H9 (cell line): ENCODE measurements at places on chromosomes 12 and 14.

GRCh38 chr14:90491911-90492531 lies 95.2 kb downstream of the CALM1 start:
- DNase-seq = no peak

- DNase-seq = peak; percentile 64
Observed at GRCh38 chr14:94372021-94372605, 16.3 kb downstream of the SERPINA1 start.

- no peak for DNase-seq
Observed at GRCh38 chr12:85626001-85626783, 210.0 kb downstream of the RASSF9 start.

GRCh38 chr12:30614031-30614430 lies 81.6 kb downstream of the IPO8 start:
- DNase-seq = no peak

- DNase-seq = peak; percentile 45
Observed at GRCh38 chr14:46661728-46662127, 10.1 kb upstream of the RPL10L start.

- DNase-seq = no peak
Observed at GRCh38 chr14:58540749-58541632, 96.8 kb upstream of the DACT1 start.

DNA sequence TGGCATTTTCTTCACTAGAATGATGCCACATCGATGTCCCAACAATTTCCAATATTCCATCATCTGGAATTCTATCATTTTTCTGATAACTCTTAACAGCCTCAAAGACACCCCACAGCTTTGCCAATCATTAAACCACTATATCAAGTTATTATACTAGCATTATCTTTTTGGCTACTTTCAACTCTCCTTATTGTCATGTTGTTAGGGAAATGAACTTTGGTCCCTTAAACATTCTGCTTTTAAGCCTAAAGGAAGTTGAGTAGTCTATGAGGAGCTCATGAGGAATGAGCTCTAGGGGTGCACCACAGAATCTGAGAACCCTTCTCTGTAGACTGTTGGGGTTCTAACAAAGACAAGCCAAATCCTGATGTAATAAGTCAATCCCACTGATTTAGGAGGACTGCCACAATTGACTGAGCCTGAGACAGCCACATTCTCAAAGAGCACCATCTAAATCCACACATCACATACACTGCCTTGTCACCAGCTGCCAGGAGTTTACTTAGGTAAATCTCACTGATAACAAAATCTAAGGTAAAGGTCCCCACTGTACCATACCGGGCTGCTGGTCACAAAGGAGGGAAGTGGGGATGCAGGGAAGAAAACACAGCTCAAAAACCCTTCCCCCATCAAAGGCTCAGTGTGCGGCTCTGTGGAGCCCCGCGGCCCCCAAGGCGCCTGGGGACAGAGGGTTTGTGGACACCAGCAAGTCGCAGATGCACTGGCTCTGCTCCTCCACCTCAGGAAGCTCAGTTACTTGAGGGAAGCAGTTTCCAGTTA lies 58.2 kb downstream of the SETD3 start:
- no peak for DNase-seq

DNA sequence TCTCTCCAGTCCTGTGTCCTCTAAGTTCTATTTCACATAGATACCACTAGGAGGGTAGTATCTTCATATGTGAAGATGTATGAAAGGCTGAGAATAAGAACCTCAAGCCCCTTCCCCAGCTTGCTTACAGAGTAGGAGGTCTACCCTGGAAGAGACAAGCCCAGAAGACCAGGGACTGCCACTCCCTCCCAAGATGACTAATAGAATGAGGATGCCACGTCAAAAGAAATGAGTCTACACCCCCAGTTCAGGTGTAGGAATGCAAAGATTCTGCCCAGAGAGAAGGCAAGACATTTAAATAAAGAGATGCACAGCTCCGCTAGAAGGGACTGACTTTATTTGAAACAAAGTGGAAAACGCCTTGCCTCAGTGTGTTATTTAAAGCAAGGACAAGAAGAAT lies 1006.0 kb upstream of the USP15 start:
- DNase-seq = no peak

GRCh38 chr12:68474467-68475204 lies 136.1 kb upstream of the RAP1B start:
- DNase-seq = no peak

- no peak for DNase-seq
Observed at GRCh38 chr14:54200726-54201125, 196.1 kb upstream of the CDKN3 start.

DNA sequence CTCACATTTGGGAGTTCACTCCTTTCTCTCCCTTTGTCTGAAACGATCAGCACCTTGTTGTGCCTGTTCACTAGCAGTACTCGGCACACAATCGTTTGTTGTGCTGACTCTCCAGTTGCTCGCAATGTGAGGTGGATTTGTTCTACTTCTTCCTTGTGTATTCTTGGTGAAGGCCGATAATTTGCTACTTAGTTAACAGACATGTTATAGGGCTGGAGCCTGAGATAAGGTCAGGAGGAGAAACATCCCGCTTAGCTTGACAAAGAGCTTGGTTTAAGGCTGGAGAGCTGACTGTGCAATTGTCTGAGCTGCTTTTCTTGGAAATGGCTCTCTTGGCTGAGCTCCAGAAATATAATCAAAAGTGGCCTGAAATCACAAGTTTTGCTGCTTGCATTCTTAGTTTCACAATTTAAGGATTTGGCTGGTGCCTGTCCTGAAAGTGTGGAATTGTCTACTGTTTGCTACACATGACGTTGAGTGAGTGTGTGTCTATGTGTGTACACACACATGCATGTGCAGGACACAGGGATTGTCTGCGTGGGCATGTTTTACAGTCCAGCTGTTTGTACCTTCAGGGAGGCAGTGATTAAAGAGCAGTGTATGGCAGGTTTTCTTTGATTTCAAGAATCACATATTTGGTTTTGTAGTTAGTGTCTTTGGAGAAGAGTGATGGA lies 77.7 kb downstream of the ARF6 start:
- no peak for DNase-seq
